ENCODE measurements at places on chromosomes 1 and 21. TPM values are rescaled to one million over a fixed set of nuclear protein-coding genes. Genes with fewer than 3 reads are reported as not detected.

- DNase-seq, result no peak
Observed at GRCh38 chr1:165895451-165895871, 68.0 kb downstream of the UCK2 start.

GRCh38 chr1:186165303-186165702, 209.8 kb downstream of the TPR start:
- DNase-seq, result no peak

GRCh38 chr1:246187834-246188372, 319.2 kb downstream of the SMYD3 start:
- no peak for DNase-seq

The CD1E gene
- not detected for polyA plus RNA-seq

The GBP5 gene
- polyA plus RNA-seq, result 0.52 TPM

The SPRR2B gene
- not detected for polyA plus RNA-seq

The OR2T29 gene
- polyA plus RNA-seq, result not detected
